ENCODE measurements at places on chromosomes 4 and X.

- H3K4me3 ChIP-seq: no peak overlapping the region
- H3K36me3 ChIP-seq: no peaks in the 10 kb centered on the region
- no peaks in the 10 kb centered on the region for H3K27me3 ChIP-seq
- H3K27ac ChIP-seq: no peak overlapping the region
- DNase-seq: no peak
- H3K4me1 ChIP-seq: no peaks in the 10 kb centered on the region
Measured at GRCh38 chr4:161714931-161715330, 448.9 kb downstream of the FSTL5 start.

DNA sequence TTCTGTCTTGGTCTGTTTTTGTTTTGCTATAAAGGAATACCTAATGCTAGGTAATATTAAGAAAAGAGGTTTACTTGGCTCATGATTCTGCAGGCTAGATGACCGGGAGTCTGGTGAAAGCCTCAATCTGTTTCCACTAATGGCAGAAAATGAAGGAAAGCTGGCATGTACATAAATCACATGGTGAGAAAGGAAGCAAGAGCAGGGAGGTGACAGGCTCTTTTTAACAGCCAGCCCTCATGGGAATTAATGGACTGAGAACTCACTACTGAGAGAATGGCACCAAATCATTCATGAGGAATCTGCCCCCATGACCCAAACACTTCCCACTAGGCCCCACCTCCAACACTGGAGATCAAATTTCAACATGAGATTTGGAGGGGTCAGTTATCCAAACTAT is 27.6 kb downstream of the SATL1 start:
- H3K4me3 ChIP-seq: no peak overlapping the region
- no peaks in the 10 kb centered on the region for H3K4me1 ChIP-seq
- H3K27ac ChIP-seq: no peak overlapping the region
- DNase-seq: no peak
- no peaks in the 10 kb centered on the region for H3K27me3 ChIP-seq
- H3K36me3 ChIP-seq: no peaks in the 10 kb centered on the region

DNA sequence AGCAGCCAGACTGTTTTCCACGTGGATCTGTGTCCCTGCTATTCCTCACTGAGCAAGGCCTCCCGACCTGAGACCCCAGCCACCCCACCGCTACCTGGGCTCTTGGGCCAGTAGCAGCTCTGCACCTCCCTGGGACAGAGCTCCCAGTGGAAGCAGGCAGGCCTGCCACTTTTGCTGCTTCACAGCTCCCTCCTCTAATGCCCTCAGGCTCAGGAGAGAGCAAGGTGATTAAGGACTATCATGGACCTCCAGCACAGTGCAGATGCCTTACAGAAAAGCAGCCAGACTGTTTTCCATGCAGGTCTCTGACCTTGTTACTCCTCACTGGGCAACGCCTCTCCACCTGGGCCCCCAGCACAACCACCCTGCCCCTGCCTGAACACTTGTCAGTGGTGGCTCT is 37.0 kb downstream of the AWAT2 start:
- H3K27ac ChIP-seq: no peak overlapping the region
- no peaks in the 10 kb centered on the region for H3K36me3 ChIP-seq
- no peak overlapping the region for H3K4me3 ChIP-seq

GRCh38 chrX:17368002-17368401 is 7.0 kb upstream of the NHS start:
- no peaks in the 10 kb centered on the region for H3K36me3 ChIP-seq
- no peak overlapping the region for H3K4me3 ChIP-seq

GRCh38 chr4:80841587-80842281 is 188.8 kb upstream of the BMP3 start:
- DNase-seq: no peak
- H3K4me3 ChIP-seq: no peak overlapping the region
- H3K4me1 ChIP-seq: no peaks in the 10 kb centered on the region
- no peak overlapping the region for H3K27ac ChIP-seq
- H3K27me3 ChIP-seq: no peaks in the 10 kb centered on the region

GRCh38 chr4:41256131-41256739 is 493 bp upstream of the UCHL1 start:
- no peak overlapping the region for H3K27ac ChIP-seq
- no peaks in the 10 kb centered on the region for H3K27me3 ChIP-seq
- DNase-seq: no peak
- H3K4me3 ChIP-seq: peak overlapping the region; percentile 67

- peaks cover 2% of the 10 kb centered on the region for H3K4me1 ChIP-seq
- H3K27ac ChIP-seq: no peak overlapping the region
- no peak overlapping the region for H3K4me3 ChIP-seq
- no peaks in the 10 kb centered on the region for H3K27me3 ChIP-seq
- no peak for DNase-seq
Measured at GRCh38 chr4:94516999-94517398, 65.3 kb downstream of the PDLIM5 start.

DNA sequence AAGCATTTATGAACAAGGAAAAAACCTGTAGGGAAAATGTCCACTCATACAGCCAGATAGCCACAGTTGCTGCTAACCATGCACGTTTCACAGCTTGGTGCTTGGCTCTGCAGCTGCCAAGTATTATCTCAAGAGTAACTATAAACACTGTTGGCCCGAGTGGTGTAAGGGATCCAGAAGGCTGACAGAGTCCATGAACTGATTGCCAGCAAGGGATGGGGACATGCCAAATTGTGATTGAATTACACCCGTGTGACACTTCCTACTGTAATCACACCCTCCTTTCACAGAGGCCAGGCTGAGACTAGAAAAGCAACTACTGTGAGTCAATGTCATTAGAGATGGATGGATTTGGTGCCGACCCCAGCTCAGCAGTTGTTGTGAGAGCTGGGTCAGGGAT is 223.9 kb upstream of the ANKRD50 start:
- no peak overlapping the region for H3K4me3 ChIP-seq
- H3K27me3 ChIP-seq: no peaks in the 10 kb centered on the region
- DNase-seq: no peak
- H3K4me1 ChIP-seq: peaks cover 3% of the 10 kb centered on the region
- H3K27ac ChIP-seq: no peak overlapping the region

- H3K27me3 ChIP-seq: no peaks in the 10 kb centered on the region
- no peak for DNase-seq
- H3K4me1 ChIP-seq: no peaks in the 10 kb centered on the region
- no peak overlapping the region for H3K27ac ChIP-seq
- no peaks in the 10 kb centered on the region for H3K36me3 ChIP-seq
- no peak overlapping the region for H3K4me3 ChIP-seq
Measured at GRCh38 chrX:108224727-108225621, 133.4 kb downstream of the ATG4A start.

DNA sequence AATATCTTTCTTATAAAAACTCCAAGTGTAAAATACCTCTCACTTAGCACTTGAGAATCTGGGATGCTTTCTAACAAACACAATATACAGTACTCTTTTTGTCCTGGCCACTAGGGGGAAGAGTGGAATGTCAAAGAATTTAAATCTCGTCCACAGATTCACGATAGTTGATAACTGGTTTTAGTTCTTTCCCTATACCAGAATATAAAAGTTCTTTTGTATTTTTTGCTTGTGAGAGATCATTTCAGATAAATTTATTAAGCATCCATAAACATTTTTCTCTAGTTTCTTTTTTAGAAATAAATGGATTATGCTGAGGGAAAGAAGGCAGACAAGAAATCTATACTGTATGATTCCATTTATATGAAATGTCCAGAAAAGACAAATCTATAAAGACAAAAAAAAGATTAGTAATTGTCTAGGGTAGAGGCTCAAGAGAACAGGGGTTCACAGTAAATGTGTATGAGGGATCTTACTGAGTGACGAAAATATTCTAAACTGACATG is 50.4 kb downstream of the MGARP start:
- no peak overlapping the region for H3K27ac ChIP-seq
- no peaks in the 10 kb centered on the region for H3K4me1 ChIP-seq
- H3K27me3 ChIP-seq: no peaks in the 10 kb centered on the region
- no peak overlapping the region for H3K4me3 ChIP-seq
- H3K36me3 ChIP-seq: no peaks in the 10 kb centered on the region
- no peak for DNase-seq

All from aorta (tissue), 5 donors.